ENCODE measurements at places on chromosomes 5 and 9.

GRCh38 chr9:79877943-79878602 lies 306.3 kb downstream of the TLE4 start:
- DNase-seq = peak; percentile 65

DNA sequence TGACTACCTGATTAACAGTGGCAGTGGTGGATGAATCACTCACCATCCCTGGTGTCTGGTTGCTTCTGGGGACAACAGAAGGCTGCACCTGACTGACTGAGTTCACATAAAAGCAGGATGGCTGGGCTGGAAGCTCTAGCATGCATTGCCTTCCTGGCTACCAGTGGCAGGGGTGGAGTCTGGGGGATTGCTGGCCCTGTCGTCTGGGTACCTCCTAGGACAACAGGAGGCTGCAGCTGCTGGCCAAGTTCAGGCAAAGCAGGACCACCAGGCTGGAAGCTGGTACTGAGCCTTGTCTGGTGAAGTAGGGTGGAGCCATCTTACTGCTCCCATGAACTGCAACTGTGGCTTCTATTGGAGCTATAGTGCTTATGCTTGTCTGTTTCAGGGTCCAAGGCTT lies 480.8 kb upstream of the CTNND2 start:
- DNase-seq = no peak

- DNase-seq = peak; percentile 26
Measured at GRCh38 chr9:137295238-137295811, 6.7 kb downstream of the NRARP start.

- no peak for DNase-seq
Measured at GRCh38 chr5:160451281-160451680, 29.6 kb downstream of the PTTG1 start.

GRCh38 chr5:472076-472655 lies 29.2 kb downstream of the EXOC3 start:
- DNase-seq = no peak

DNA sequence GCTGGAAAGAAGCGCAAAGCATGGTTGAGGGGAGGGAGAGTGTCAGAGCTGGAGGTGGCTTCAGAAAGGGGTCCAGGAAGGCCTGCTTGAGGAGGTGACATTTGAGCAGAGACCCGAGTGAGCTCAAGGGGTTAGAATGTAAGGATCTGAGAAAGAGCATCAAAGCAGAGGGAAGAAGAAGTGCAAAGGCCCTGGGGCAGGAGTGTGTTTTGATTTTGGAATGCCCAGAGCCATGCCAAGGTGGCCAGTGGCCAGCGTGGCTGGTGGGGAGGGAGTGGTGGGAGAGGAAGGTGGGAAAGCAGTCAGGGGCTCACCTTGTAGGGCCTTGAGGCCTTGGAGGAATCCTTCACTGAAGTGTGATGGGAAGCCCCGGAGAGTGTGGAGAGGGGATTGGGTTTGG lies 15.4 kb downstream of the FGF18 start:
- DNase-seq = no peak

DNA sequence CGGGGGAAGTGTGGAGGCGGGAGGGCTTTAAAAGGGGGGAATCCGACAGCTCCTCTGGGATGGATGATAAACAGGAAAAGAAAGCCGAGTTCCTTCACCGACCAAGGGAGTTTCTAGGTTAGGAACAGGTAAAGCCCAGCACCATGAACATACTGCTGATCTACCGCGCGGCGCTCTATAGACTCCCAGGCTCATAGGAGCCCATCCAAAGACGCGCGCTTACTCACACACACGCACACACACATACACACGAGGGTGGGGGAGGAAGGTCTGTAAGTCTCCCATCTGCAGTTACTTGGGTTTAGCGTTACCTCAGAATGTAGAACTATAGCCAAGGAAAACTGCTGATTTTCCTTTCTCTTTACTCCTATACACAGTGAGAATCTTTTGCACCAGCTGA lies 2.6 kb upstream of the GABRB2 start:
- no peak for DNase-seq

- no peak for DNase-seq
Measured at GRCh38 chr9:91902475-91903125, 47.4 kb downstream of the ROR2 start.

DNA sequence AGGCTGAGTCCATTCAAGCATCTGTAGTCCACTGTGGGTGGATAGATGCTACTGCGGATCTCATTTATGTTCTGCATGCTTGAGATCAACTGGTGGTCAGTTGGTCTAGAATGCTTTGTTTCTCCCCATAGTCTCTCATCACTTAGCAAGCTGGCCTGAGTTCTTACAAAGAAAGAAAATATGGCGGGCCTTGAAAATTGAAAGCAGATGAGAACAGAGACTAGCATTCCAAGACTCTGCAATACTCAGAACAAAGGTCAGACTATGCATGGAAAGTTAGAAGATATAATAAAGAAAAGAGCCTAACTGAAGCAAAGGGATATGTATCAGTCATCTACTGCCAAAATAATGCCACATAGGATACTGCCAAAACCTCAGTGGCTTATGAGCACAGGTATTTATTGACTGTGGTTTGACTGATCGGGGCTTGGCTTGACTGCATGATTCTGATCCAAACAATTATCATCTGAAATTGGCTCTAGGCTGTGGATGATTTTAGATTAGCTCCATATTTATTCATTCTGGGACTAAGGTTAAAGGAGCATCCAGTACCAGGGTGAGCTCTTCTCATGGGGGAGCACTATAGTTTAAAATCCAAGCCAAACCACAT lies 258.9 kb downstream of the TAF11L14 start:
- no peak for DNase-seq

GRCh38 chr5:138212828-138213160 lies 329 bp downstream of the CDC23 start:
- no peak for DNase-seq
